Right ventricle myocardium inferior (tissue), 1 donor: ENCODE measurements at places on chromosomes 3 and 15. TPM values are rescaled to one million over a fixed set of nuclear protein-coding genes. Genes with fewer than 3 reads are reported as not detected.

Gene FAN1
- total RNA-seq: 23.5 TPM

Gene MSL2
- total RNA-seq: 23.2 TPM

GRCh38 chr3:66449411-66449974, 51.3 kb downstream of the LRIG1 start:
- no peak for DNase-seq

DNA sequence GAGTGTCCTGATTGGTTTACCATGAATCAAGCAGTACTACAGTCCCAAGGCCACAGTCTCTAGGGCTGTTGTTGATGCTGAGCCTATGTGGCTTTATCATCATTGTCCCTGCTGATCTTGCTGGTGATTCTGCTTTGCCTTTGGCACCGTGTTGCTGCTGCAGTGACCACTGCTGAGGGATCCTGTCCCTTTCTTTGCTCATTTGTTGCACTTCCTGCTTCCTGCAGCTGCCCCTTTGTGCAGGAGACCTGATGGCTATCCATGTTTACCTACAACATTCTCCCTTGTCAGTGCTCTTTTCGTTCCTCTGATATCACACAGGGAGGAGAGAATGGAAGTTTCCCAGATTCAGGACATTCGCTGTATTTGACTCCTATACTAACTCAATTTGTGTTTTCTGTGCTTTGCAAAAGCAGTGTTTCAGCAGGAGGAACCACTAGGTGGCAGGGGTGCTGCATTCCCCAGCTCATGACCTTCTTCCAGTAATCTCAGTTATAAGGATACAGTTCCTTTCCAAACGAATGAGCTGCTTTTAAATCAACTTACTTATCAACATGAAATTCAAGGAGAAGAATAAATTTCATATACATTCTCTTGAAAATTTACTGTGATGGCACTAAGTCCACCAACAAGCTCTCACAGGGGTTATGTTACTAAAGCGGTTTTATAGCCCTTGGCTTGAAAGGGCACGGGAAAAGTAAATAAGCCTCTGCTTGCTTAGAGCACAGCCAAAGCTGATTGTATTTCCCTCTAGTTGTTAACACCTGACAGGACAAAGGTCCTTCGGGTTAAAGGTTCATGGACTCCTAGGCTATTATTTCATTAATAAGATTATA, 9.7 kb upstream of the THUMPD3 start:
- no peak for DNase-seq

- DNase-seq: no peak
Observed at GRCh38 chr15:101028321-101028720, 109.2 kb downstream of the LRRK1 start.

GRCh38 chr3:194364652-194365434, 4.7 kb downstream of the LRRC15 start:
- DNase-seq: no peak

DNA sequence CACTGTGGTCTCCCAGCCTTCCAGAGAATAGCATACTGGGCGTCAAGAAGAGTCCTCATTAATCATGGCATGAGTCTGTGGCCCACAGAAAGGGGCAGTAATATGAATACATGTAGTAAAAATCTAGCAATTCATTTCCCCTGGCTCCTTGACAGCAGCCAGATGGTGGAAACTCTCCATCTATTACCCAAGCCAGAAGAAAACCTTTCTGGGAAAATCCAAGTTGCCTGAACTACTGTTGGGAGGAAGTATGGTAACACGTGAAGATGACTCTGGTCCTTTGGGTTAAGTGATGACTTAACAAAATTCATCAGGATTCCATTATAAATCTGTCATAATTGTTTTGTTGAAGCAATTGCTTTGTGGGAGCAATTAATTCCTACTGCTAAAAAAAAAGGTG, 530.5 kb downstream of the FHIT start:
- DNase-seq: no peak

DNA sequence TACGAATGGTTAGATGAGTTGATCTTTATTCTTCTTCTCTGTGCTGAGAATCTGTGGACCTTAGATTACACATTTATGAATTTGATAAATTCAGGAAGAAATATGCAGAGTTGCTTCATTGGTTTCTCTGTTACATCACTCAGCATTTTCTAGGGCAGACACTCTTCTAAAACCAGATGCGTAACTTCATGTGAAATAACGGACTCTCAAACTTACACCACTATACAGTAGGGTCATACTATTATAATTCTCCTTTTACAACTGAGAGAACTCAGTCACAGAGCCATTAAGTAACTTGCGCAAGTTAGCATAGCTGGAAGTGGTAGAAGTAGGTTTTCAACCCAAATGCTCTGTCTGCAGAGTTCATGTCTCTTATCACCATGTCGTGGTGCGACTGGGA, 5.7 kb downstream of the TMEM207 start:
- DNase-seq: no peak

GRCh38 chr3:169869484-169870220, at the start of gene LRRC31:
Gene LRRC31 (minus strand): TSS chr3:169869935. CDS start chr3:169869807, 128 bp downstream.
- DNase-seq: no peak

DNA sequence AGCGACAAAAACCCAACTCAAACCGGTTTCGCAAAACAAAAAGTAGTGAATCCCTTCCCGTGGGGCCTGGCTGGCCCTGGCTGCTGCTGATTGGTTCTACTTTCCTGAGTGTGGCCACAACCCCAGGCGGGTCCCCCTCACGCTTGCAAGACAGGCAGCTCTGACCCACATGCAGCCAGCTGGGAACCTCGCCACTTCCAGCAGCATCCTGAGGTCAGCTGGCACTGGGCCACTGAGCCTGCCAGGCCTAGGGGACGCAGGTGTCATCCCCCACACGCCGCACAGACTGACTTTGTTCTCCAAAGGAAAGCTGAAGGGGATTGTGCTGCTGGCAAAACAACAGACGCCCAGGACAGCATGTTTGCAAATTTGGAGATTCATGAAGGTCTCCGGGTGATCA, 111.1 kb downstream of the TPRA1 start:
- no peak for DNase-seq

- DNase-seq: no peak
Observed at GRCh38 chr3:115165701-115166100, 18.6 kb upstream of the ZBTB20 start.

DNA sequence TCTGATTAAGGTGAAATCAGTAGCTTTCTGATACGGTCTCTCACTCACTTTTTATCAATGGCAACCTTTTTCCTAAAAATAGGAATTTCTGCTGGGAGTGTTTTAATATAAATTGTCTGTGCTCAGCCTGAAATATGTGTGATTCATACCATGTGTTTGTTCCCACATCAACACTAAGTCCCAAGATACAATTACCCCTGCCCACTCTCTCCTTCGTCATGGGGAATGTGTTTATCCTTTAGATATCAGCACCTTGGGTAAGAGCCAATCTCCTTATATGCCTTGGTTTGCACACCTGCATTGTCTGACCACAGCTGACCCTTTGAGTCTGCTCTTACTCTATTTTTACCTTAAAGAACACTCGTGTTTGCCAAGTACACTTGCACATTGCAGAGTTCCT, 356.4 kb downstream of the LPP start:
- no peak for DNase-seq

DNA sequence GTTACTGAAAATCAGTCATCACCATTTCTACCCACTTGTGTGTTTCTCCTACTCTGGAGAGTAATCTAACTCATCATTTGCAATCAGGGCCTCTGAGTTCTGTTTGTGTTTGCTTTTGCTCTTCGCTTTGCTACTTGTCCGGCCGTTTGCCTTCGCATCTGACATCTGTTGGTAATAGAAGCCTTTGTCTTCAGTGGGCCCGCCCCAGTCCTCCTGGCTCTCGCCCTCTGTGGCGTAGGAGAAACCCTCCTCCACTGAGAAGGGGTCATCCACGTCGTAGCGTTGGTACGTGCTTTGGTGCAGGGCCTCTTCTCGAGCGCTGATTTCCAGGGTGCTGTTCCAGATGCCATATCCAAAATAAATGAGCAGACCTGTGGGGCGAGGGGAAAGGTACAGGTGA, 48.3 kb downstream of the CLDN11 start:
- no peak for DNase-seq

GRCh38 chr3:56856752-56857151, 55.0 kb upstream of the ARHGEF3 start:
- no peak for DNase-seq
